Non-pigmented ciliary epithelial cell (primary cell): ENCODE measurements at places on chromosomes 5 and 9.

DNA sequence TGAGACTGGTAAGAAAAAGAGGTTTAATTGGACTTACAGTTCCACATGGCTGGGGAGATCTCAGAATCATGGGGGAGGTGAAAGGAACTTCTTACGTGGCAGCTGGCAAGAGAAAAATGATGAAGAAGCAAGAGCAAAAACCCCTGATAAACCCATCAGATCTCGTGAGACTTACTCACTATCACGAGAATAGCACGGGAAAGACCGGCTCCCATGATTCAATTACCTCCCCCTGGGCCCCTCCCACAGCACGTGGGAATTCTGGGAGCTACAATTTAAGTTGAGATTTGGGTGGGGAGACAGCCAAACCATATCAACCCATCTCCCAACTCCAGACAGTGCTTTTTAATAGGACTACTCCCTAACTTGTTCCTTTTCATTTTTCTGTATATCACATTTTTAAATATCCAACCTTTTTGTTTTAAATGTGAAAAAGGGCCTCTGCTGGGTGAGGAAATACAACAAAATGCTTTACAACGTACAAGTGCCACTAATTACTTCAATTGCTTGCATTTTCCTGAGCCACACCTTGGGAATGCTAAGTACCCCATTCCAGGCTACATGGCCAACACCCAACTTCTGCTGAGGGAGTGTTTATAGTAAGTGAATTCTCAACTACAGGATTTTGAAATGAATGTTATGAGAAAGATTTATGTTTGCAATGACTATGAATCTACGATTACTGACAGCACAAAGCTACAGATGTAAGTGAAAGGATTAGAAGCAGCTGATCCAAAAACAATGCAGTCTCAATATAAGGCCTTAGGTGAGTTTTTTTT, 294.1 kb upstream of the CD180 start:
- DNase-seq, result no peak

DNA sequence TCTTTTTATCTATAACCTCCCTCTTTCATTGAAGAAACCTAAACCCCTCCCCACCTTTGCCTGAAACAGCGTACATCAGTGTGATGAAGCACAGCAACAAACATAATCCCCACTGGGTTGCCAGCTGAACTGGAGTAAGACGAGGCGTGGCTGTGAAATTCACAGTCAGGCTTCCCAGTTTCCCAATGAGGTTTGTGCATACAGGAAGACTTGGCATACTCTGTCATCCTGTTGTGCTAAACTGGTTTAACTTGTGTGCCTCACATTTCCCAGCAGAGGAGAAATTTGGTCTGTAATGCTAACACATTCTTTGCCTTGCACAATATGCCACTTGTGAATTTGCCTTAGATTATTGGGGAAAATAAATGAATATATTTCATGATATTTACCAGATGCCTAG, 121.5 kb downstream of the SV2C start:
- no peak for DNase-seq

DNA sequence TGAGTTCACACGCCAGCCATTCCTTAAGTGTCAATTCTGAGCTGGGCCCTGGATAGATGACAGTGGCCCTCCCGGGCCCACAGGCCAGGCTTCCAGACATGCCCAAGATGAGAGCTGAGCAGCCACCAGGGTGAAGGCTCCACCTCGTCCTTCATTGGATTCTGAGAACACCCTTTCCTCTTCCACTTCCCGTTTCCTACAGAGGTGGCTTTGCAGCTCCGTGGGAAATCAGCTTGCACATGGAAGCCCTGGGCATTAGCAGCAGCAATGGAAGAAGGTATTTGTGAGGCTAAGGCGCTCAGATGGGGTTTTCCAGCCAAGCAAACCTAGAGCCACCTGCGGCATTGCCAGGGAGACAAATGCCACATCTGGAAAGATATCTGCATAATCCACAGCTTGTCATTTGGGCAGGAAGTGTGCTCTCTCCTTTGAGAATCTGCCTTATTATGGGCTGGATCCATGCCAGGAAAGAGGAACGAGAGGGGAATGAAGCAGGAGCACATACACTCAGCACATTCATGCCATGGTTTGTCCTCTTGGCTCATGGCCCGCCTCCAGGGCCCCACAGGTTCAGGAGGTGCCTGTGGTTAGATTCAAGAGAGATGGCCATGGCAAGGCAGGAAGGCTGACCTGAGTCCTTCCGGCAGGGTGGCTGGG, 34.1 kb downstream of the CFAP77 start:
- DNase-seq, result no peak

GRCh38 chr9:126017758-126018157, 270.6 kb downstream of the PBX3 start:
- no peak for DNase-seq

- DNase-seq, result no peak
These were observed 122.2 kb downstream of the LHX2 start for GRCh38 chr9:124133727-124134126.

- no peak for DNase-seq
These were observed 138.5 kb upstream of the TYRP1 start for GRCh38 chr9:12554636-12555035.

- no peak for DNase-seq
These were observed 72.0 kb downstream of the ALDH1A1 start for GRCh38 chr9:72880821-72881220.

- no peak for DNase-seq
These were observed at the start of gene KLHL3 for GRCh38 chr5:137735555-137736284. Gene KLHL3 (minus strand): TSS chr5:137736089. CDS start chr5:137735646, 443 bp downstream.

DNA sequence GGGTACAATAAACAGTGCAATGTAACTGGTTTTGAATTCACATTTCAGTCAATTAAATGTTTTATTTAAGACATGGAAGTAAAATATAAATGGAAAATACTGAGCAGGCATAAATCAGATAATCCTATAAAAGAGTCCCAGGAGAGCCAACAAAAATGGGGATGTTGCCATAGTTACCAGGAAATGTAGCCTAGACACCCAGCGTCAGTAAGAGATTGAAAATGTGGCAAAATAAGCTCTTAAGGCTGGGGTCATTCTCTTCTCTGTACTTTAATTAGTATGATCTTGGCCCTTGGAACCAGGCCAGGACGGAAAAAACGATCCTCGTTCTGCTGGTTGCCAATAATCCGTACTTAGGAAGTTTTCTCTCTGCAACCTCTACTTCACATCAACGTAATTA, 18.9 kb upstream of the RASEF start:
- no peak for DNase-seq

GRCh38 chr5:109319351-109319750, 90.4 kb downstream of the PJA2 start:
- DNase-seq, result no peak

DNA sequence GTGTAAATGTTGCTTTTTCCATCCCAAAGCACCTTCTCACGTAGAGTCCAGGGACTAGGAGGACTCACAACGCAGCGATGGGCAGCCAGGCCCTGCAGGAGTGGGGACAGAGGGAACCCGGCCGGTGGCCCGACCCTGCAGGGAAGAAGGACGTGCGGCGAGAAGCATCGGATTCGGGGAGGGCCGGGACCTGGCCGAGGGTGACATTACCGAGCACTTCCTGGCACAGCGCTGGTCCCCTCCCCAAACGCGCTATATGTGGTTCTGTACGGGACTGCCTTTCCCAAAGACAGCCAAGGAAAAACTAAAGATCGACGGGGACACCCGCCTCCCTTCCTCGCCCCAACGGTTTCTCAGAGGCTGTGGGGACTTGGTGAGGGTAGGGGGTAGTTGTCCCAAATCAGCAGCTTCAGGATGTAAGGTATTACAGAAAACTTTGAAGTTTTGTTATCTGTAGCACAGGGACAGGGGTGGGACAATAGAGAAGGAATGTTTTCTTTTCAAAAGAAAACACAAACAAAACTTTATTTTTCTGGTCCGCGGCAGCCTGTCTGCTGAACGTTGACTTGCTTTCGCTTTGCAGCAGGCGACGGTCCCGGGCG, 887 bp upstream of the MAP3K1 start:
- DNase-seq, result no peak

DNA sequence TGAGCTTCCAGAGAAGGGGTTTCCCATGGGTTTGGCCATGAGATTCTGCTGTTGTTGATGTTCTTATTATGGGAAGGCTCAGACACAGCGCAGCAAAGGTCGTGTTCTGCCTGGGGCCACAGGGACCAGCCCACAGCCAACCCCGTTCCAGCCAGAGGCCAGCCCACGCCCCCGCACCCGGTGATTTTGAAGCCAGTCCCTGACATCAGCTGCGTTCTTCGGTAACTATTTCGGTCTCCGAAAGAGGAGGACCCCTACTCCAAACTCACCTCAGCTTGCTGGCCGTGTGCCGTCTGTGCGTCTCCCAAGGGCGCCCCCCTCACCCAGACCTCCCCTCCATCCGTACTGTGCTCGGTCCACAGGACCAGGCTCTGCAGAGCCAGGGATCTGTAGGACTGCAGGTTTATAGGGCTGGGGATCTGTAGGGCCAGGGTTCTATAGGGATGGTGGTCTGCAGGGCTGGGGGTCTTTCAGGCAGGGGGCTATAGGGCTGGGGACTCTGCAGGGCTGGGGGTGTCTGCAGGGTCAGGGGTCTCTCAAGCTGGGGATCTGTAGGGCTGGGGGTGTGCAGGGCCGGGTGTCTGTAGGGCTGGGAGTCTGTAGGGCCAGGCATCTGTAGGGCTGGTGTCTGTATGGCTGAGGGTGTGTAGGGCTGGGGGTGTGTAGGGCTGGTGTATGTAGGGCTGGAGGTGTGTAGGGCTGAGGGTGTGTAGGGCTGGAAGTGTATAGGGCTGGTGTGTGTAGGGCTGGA, 11.8 kb downstream of the COL5A1 start:
- no peak for DNase-seq

DNA sequence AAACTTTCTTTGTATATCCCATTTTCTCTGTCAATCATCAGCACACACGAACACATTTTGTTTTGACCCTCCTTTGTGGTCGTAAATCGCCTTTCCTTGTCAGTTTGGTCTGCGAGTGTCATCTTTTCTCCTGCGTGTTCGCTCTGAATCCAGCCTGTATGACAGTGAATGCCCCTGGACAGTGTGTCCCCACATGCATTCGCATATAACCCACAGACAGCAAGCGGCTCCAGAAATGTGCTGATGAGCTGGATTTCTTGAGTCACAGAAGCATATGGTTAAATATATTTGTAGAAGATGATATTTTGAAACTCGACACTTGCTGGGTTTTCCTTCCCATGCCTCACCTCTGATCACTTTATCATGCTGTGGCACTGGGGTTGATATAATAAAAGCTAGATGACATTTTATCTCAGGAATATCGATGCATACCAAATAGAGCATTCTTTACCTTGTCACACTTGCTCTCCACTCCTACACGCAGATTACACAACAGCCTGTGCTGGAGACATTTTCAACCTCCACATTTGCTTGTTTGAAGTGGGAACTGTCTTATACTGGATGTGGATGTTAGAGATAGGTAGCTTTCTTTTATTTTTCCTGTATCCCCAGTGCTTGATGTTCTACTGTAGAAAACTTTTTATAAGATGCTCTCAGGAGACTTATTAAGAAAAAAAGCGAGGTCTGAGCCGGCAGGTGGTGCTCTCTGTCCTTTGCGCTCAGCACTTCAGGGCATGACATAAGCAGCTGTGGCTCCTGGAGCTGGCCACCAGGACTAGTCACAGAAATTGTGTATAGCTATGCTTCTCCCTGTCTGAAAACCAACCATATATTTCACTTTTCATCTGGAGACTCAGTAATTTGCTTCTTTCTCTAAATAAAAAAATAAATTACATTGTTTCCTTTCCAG, 215.1 kb downstream of the SH3GL2 start:
- no peak for DNase-seq

- DNase-seq, result no peak
These were observed 20.0 kb downstream of the MORN5 start for GRCh38 chr9:122179690-122180074.

GRCh38 chr5:38212307-38212706, 46.1 kb upstream of the EGFLAM start:
- DNase-seq, result no peak

DNA sequence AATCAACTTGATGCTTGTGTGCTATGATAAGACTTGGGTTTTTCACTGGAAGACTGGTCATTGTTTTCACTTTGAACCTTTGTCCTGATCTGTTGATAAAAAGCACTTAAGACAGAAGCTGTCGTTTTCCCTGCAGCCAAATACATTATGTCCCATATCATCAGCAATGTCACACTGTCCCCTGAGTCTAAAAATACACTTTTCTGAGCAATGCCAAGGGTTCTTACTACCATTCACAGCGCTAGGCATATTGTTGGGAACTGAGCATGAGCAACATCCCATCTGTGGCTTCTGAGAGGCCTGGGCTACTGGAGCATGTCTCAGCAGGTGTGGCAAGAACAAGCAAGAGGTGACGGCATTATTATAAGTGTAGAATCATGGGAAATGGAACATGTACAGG, 81.8 kb downstream of the SEMA6A start:
- no peak for DNase-seq

- DNase-seq, result no peak
These were observed 75.9 kb upstream of the RASGRF2 start for GRCh38 chr5:80884086-80884813.

- DNase-seq, result no peak
These were observed 36.9 kb upstream of the ALDH1B1 start for GRCh38 chr9:38355517-38356120.

DNA sequence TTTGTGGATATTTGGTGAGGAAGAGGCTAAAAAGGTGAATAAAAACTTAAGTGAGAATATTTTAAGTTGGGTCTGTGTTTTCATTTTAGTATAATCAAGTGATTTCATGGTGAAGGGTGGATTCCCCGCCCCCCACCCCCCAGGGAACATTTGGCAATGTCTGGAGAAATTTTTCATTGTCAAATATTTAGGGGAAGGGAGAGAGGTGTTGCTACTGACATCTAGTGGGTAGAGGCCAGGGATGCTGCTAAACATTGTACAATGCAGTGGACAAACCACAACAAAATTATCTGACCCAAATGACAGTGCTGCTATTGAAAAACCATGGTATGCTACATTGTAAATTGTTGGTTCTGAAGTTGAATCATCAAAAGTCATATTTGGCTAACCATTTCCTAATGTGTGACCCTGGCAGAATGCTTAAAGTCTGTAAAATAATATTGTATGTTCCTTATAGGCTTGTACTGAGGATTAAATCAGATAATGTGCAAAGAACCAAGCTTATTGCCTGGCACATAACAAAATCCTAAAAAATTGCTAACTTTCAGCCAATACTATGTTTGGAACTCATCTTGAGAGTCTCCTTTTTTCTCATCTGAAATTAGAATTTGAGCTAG, 5.6 kb downstream of the C5orf24 start:
- DNase-seq, result no peak

DNA sequence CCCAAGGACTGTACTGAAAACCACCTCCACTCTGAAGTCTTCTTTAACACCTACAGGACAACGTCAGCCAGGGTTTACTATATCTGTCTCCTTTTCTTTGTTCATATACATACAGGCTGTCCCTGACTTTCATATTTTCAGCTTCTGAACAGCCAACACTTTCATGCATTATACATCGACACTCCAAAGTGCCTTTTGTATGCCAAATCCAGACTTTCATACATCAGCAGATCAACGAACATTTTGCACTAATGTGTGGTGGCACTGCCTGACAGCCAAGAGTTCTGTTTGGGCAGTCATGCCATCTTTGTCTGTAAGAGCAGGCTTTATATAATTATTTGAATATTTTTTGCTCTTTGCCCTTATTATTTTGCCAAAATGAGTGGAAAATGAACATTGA, 487.4 kb downstream of the CETN3 start:
- no peak for DNase-seq

- no peak for DNase-seq
These were observed 178.5 kb upstream of the PHYKPL start for GRCh38 chr5:178411083-178411482.

GRCh38 chr5:135126688-135127438, 92.8 kb upstream of the PITX1 start:
- DNase-seq, result no peak

GRCh38 chr5:111132731-111133435, 40.7 kb downstream of the WDR36 start:
- no peak for DNase-seq

- no peak for DNase-seq
These were observed 32.1 kb downstream of the PIK3R1 start for GRCh38 chr5:68247627-68248026.
